ENCODE measurements at places on chromosomes 6 and 20.

DNA sequence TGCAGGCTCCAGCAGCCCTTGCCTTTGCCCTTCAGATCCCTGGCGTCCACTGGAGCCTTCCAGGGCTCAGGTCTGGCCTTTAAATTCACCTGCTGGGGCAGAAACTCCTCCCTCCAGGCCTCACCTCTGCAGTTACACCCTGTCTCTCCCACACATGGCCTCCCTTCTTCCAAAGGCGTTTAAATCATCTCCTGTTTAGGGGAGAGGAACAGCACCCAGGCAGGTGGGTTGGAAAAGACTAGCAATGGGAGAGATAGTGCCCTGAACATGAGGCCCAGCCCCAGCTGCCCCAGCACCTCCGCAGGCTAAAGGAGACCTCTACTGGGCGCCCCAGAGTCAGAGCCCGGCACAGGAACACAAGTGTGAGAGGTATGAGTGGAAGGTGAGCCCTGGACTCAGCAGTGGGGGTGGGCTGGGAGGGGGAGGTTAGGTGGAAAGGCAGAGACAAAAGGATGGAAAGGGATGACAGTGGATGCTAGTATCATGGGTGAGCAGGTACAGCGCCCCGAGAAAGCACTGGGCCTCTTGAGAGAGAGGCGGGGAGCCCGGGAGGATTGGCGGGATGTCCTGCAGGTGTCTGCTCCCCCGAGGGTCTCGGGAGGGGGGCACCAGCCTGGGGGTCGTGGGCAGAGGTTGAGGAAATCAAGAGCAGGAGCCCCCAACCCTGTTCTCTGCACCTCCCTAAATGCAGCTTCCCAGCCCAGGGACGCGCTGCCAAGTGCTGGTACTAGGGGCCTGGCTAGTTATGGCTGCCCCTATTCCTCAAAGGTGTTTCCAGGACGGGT is at the start of gene CST9:
Gene CST9, minus strand, starts transcription at position 51 of the 785 bp plus-strand sequence. CDS start 53 bp downstream, outside the sequence.
- DNase-seq = no peak

- DNase-seq = no peak
Measured at GRCh38 chr20:20851385-20851784, 138.9 kb upstream of the RALGAPA2 start.

- DNase-seq = no peak
Measured at GRCh38 chr6:51559059-51559458, 528.4 kb downstream of the PKHD1 start.

GRCh38 chr6:149405823-149406765 is 6.0 kb downstream of the SUMO4 start:
- DNase-seq = no peak

GRCh38 chr6:111686932-111687266 is 81.2 kb upstream of the TRAF3IP2 start:
- DNase-seq = no peak

All from activated CD4-positive, alpha-beta T cell treated with anti-CD3 and anti-CD28 coated beads, Interleukin-2, amount 10 ng/mL, durations not matched to agents 7 days and 5 days (primary cell).